ENCODE measurements at places on chromosomes 3 and 15.

- no peak for DNase-seq
These were observed 37.6 kb upstream of the SLC22A13 start for GRCh38 chr3:38227989-38228388.

DNA sequence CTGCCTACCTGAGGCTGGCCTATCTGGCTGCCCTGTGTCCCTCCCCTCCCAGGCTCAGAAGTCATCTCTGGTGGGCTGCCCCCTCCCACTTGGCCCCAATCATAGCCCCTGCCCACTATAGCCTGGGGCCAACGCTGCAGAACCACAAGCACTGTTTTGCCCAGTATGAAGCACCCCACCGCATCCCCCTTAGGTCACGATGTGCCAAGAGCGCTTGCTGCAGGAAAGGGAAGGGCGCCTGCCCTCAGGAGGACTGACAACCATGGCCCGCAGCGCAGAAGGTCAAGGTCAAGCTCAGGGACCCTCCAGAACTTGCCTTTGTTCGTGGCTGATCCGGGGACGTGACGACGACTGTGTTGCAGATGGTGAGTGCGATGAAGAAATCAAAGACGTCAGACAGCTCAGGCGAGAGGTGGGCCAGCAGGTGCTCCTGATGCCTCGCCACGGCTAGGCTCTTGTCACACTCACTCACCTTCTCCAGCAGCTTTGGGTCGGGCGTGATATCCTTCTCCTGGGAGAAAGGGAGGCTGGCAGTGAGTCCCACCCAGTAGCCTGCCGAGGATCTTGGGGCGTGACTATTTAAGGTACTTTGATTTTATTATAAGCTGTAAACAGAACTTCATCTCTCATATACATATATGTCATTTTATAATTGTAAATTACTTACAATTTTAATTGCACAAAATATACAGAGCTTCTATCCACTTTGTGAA, 146.6 kb downstream of the ATP10A start:
- no peak for DNase-seq

GRCh38 chr15:31483053-31483985, 156.7 kb downstream of the KLF13 start:
- peak; percentile 51 for DNase-seq

DNA sequence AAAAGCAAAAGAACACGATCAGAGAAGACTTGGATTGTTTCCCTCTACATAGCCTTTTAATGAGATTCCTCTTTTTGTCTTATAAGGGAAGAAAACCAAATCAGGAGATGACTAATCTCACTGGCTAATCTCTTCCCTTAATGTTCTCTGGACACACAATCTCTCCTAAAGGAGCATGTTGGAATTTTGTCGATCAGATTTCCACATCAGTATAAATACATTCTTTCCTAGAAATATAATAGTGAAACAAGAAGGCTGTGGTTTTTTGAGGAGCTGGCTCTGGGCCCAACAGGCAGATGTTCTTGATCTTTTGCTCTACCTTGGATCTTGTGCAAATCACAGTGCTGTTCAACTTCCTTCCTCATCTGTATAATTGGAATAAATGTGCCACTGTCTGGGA, 94.0 kb downstream of the GTPBP8 start:
- no peak for DNase-seq

- peak; percentile 39 for DNase-seq
These were observed 50.3 kb downstream of the MED12L start for GRCh38 chr3:151135541-151136337.

- no peak for DNase-seq
These were observed 64.7 kb downstream of the ARRDC4 start for GRCh38 chr15:98025237-98025636.

DNA sequence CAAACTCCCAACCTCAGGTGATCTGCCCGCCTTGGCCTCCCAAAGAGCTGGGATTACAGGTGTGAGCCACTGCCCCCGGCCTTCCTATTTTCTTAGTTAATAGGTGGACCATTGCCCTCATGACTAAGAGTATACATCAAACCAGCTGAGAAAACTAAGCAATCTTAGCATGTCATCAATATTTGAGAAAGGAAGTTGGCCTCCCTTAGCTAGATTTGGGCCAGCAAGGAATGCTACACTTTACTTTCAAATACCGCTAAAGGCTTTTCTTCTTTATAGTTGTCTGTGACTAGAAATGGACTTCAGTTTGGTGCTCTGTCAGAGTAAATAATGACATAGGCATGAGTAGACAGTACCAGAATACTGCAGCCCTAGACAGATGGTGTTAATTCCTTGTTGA, 199.3 kb downstream of the GAP43 start:
- no peak for DNase-seq
